ENCODE measurements at places on chromosomes 3 and 15. TPM values are rescaled to one million over a fixed set of nuclear protein-coding genes. Genes with fewer than 3 reads are reported as not detected.

Gene EAF1
- 19.7 TPM for total RNA-seq

Gene HIGD2B
- total RNA-seq = 0.55 TPM

DNA sequence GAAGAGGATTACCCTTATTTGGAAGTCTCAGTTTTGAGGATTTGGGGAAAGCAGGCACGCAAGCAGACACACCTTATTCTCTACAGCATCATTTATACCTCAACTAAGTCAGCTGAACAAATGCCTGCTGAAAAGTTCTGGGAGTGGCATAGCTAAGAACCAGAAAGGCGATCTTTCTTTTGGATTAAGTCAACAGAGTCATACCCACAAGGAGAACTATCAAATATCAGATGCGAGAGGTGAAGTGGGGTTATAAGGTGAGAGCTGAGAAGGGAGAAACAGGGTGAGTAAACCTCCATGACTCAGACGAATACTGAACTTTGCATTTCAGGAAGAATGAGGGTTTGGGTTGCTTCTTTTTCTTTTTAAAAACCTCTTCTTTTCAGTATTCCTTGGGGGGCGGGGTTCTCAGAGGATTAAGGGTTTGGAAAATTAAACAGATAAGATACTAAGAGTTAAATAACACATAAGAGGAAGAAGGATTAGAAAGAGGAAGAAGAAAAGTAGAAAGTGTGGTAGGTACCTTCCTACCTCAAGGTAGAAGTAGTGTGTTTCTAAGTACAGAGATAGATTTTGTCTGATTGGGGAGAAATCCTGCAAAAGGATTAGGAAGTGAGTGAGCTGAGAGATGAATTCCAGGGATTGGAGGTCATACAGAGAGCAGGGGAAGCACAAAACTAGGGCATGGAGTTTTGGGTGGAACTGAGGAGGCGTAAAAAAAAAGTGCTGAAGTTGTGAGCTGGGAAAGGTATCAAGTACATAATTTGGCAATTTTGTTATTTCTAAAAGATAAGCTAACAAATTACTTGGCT lies 41.3 kb upstream of the ICE2 start:
- no peak overlapping the region for H3K27ac ChIP-seq
- H3K4me3 ChIP-seq = peak overlapping the region; percentile 17
- DNase-seq = no peak
- no peaks in the 10 kb centered on the region for H3K27me3 ChIP-seq

Gene RPP25
- total RNA-seq = 4.3 TPM

Gene GREM1
- total RNA-seq = not detected

- no peak overlapping the region for H3K27ac ChIP-seq
- no peaks in the 10 kb centered on the region for H3K36me3 ChIP-seq
- H3K27me3 ChIP-seq = peaks cover 5% of the 10 kb centered on the region
- DNase-seq = peak; percentile 2
Measured at GRCh38 chr15:68405378-68406250, 26.3 kb downstream of the ITGA11 start.

GRCh38 chr15:49620658-49621368 lies at the start of the genes DTWD1 and FAM227B:
Gene DTWD1 (plus strand): TSS chr15:49621048. CDS start chr15:49625168, 4,120 bp downstream.
Gene FAM227B (minus strand): TSS chr15:49620818. CDS start chr15:49615171, 5,647 bp downstream.
- H3K36me3 ChIP-seq = peaks cover 22% of the 10 kb centered on the region
- no peaks in the 10 kb centered on the region for H3K27me3 ChIP-seq
- peaks cover 31% of the 10 kb centered on the region for H3K4me1 ChIP-seq
- peak within 1 kb of the TSS; percentile 96 for H3K27ac ChIP-seq

DNA sequence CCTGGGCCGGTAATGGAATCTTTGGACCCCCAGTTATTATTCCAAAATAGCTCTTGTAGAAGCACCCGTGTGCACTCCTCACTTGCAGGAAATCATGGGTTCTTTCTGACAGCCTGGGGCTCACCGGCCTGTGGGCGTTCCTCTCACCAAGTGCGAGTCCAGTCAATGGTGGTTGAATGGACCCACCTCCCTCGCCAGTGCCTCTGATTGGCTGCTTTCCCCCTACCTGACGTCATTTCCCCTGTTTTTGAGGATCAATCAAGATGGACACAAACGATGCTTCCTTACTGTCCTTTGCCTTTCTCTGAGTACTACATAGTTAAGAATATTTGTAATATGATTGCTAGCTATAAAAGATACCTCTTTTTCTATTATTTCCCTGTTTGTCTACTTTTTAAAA lies 18.1 kb downstream of the MOBP start:
- H3K27me3 ChIP-seq = peaks cover 11% of the 10 kb centered on the region
- H3K27ac ChIP-seq = no peak overlapping the region
- H3K4me1 ChIP-seq = no peaks in the 10 kb centered on the region
- H3K36me3 ChIP-seq = no peaks in the 10 kb centered on the region
- no peak for DNase-seq

Gene GPX1
- total RNA-seq = 90.0 TPM

- H3K4me1 ChIP-seq = no peaks in the 10 kb centered on the region
- H3K27me3 ChIP-seq = no peaks in the 10 kb centered on the region
- H3K36me3 ChIP-seq = no peaks in the 10 kb centered on the region
Measured at GRCh38 chr3:157477441-157477840, 25.8 kb downstream of the VEPH1 start.

DNA sequence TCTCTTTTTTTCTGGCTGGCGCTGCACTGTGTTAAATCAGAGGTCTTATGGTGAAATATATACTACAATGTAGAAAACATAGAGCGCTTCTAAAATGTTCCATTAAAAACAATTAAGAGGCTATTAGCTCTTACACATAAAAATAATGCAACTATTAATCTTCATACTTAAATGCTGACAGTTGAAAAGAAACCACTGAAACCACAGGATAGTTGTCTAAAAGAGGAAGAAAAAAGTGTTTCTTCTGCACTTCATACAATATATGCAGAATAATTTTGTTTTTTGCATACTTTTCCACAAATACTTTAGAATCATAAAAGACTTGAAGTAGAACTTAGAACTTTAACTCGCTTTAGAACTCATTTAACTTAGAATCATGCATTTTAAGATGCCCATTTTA lies 170.5 kb downstream of the PYDC2 start:
- H3K36me3 ChIP-seq = no peaks in the 10 kb centered on the region
- H3K27ac ChIP-seq = no peak overlapping the region
- H3K4me3 ChIP-seq = no peak overlapping the region

DNA sequence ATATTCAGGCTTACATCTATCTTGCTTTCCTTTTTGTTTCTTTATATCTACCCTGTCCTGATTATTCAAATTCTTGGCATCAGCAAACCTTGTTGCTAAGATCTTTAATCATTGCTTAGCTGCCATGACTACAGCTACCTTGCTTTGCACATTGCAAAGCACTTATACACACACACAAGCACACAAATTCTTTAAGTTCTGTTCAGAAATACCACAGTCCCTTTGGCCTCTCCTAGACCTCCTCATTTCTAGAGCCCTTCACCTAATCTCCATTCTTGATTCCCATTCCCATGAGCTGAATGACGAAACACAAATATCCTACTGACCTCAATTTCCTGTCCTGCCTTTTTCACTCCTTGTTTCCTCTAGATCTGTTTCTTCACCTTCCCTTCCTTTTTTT lies 409.6 kb downstream of the UNC13C start:
- H3K27me3 ChIP-seq = no peaks in the 10 kb centered on the region
- no peak overlapping the region for H3K27ac ChIP-seq
- DNase-seq = no peak
- H3K4me1 ChIP-seq = no peaks in the 10 kb centered on the region
- no peaks in the 10 kb centered on the region for H3K36me3 ChIP-seq
- H3K4me3 ChIP-seq = no peak overlapping the region

- no peak overlapping the region for H3K27ac ChIP-seq
- no peak for DNase-seq
- no peaks in the 10 kb centered on the region for H3K4me1 ChIP-seq
- H3K27me3 ChIP-seq = peaks cover 5% of the 10 kb centered on the region
- no peaks in the 10 kb centered on the region for H3K36me3 ChIP-seq
Measured at GRCh38 chr15:77557144-77557543, 75.6 kb downstream of the LINGO1 start.

DNA sequence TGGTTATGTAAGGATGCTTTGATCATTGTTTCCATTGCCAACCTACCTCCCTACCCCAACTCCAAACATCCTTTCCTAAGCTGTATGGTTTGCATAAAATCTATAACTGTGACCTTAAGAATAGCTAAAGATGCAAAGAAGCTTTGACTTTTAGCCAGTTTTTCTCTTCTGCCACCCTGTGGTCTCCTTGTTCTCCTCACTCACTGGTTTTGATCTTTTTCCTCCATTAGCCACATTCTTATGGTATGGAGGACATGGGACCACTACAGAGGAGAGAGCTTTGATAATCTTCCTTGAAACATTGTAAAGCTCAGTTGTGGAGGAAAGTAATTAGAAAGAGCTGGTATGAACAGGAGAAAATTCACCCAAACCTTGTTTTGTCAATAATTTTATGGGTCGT lies 115.9 kb downstream of the NEK11 start:
- no peak for DNase-seq
- no peaks in the 10 kb centered on the region for H3K27me3 ChIP-seq
- H3K36me3 ChIP-seq = no peaks in the 10 kb centered on the region
- H3K27ac ChIP-seq = no peak overlapping the region
- no peaks in the 10 kb centered on the region for H3K4me1 ChIP-seq

DNA sequence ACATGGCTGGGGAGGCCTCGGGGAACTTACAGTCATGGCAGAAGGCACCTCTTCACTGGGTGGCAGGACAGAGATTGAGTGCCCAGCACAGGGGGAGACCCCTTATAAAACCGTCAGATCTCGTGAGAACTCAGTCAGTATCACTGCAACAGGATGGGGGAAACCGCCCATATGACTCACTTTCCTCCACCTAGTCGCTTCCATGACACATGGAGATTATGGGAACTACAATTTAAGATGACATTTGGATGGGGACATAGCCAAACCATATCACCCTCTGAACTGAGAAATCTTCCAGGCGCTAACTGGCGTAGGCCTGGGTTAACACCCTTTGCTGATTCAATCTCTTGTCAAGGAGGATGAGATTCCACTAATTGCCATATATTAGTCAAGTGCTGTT lies 392.3 kb downstream of the FEZF2 start:
- no peaks in the 10 kb centered on the region for H3K4me1 ChIP-seq
- no peak overlapping the region for H3K27ac ChIP-seq
- H3K4me3 ChIP-seq = no peak overlapping the region
- H3K36me3 ChIP-seq = no peaks in the 10 kb centered on the region
- no peaks in the 10 kb centered on the region for H3K27me3 ChIP-seq

Gene NOX5
- total RNA-seq = 0.09 TPM

DNA sequence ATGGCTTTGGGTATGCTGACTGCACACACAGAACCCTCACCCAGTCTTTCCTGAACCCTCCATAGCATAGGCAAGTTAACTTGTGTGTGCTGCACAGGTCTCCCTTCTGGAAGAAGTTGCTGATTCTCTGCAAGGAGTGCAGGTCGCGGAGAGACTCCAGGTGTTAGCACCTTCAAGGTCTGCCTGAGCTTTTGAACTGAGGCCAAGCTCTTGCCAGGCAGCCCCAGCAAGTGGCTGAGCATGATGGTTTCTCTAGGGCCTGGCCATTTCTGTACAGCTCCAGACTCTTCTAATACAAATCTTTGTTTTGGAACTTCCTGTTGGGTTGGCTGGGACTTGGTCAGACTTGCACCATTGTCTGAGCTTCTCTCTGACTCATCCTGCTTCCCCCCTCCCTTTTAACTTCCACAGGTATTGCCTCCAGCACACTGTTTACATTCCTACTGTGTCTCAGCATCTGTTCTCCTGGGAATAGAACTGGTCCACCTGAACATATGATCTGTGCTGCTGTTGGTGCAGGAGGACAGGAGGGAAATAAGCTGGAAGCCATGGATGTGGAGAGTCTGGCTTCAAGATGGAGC lies 53.3 kb downstream of the KY start:
- no peaks in the 10 kb centered on the region for H3K36me3 ChIP-seq
- no peaks in the 10 kb centered on the region for H3K27me3 ChIP-seq
- no peak for DNase-seq
- peaks cover 6% of the 10 kb centered on the region for H3K4me1 ChIP-seq
- H3K27ac ChIP-seq = no peak overlapping the region

Gene NBEAL2
- total RNA-seq = 79.8 TPM
